ENCODE measurements at places on chromosomes 11 and 22.

DNA sequence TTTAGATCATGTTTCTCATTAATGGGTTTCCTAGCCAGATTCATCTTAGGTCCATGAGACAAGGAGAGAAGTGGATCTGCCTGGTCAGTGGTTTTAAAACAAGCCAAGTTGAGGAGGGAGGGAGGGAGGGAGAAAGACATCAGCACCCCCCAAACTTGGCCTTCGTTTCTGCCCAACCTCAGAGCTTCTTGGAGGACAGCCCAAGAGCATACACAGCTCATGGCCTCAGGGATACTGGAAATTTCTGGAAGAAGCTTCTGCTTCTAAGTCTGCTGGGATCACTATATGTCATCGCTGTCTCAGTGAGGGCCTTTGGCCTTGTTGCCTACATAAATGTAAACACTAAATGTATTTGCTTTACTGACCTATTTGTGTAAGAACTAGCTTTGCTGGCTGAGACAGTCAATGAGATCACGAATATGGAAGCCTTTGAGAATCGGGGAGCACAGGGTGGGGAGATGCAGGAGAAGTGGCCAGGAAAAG lies 375.1 kb downstream of the BUD13 start:
- no peak for ATAC-seq

DNA sequence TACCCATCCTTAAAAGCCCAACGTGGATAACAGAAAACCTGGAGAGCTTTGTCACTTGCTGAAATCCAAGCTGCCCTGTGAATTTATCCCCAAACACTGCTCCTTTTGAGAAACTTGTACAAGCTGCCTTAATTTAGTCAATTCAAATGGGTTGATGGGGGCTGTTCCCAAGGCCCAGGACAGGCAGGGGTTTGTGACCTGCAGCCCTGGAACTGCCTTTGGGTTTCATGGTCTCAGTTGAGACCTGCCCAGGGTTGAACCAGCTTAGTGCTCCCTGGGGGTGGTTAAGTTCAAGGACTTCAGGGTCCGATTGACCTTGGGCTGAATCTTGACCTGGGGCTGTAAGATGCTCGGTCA lies 112.1 kb upstream of the OR4B1 start:
- no peak for ATAC-seq

DNA sequence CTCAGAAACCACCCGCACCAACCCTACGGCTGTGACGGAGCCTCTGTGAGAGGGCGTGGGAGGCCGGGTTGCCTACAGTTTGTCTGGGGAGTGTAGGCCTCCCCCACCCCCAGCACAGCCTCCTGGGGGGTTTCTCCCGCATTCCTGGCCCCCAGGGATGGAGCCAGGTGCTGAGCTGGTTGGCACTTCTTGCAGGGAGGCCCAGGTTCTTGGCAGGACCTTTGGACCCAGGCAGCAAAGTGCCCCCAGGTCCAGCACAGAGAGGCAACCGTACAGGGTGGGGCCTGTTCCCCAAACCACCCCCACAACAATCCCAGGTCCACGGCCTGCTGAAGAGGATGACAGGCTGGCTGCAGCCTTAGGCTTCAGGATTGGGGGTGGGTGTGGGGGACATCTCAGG lies 36.5 kb downstream of the MACROD1 start:
- no peak for ATAC-seq

GRCh38 chr11:127451861-127452260 lies 451.3 kb upstream of the KIRREL3 start:
- ATAC-seq, result no peak

DNA sequence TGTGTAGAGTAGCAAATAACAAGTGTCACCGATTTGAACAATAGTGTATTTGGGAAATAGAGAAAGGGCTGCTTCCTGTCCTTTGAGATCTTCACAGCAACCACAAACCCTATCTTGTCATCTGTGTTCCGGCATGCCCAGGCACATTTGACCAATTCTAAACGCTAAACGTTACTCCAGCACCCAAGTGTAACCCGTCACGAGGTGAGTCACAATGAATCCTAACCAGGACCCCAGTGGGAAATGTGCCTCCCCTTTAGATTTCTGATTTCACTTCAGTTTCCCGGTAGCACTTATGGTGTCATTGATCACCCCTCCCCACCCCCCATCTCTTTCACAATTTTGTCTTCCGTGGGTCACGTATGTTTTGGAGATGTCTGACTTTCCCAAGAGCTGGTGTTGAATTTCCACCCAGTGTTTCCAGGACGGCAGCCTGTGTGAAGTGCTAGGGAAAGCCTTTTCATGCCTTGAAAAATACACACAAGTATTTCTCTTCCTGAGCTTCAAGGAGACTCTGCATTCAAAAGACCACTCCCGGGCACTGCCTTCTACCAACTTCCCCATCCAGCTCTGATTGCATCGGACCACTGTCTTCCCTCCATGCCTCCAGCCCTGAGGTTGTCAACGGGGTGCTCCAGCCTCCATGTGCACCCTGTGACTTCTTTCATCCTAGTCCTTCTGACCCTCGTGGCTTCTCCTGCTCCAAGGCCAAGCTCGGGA lies 10.5 kb upstream of the C11orf24 start:
- peak; percentile 98 for ATAC-seq

- ATAC-seq, result no peak
Observed at GRCh38 chr22:45334528-45334927, 24.8 kb downstream of the FAM118A start.

DNA sequence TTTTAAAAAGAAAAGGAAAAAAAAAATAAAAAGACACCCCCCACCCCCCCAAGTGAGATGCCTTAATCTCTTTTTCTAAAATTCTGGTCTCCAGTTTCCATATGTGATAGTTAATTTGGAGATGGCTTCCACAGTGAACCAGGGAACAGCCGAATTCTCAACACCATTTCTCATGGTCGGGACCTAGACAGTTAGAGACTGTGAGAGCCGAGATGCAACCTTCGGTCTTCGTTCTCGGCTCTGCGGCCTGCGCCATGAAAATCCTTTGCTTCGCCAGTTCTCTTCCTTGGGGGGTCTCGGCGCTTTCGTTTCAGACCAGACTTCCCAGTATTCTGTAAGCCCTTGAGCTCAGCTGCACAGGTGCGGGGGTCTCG lies 723 bp downstream of the CACNG2 start:
- ATAC-seq, result no peak

DNA sequence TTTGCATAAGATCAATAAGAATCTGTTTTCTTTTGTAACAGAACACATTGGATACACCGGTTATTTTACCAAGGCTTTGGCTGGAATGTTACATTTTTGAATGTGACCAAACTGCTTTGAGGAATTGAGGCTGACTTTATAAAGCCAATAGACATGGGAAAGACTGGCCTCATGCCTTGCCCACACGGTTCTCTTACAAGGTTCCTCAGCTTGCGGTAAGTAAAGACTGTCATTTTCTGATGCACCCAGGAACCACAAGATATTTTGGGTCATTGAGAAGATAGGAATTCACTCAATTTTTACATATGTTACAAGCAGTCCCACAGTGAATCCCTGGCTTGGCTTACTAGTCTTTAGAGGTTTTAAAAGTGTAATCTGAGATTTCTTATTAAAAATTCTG lies 23.9 kb downstream of the OR10A6 start:
- ATAC-seq, result no peak

GRCh38 chr11:61540528-61540927 lies 32.0 kb downstream of the LRRC10B start:
- ATAC-seq, result no peak

DNA sequence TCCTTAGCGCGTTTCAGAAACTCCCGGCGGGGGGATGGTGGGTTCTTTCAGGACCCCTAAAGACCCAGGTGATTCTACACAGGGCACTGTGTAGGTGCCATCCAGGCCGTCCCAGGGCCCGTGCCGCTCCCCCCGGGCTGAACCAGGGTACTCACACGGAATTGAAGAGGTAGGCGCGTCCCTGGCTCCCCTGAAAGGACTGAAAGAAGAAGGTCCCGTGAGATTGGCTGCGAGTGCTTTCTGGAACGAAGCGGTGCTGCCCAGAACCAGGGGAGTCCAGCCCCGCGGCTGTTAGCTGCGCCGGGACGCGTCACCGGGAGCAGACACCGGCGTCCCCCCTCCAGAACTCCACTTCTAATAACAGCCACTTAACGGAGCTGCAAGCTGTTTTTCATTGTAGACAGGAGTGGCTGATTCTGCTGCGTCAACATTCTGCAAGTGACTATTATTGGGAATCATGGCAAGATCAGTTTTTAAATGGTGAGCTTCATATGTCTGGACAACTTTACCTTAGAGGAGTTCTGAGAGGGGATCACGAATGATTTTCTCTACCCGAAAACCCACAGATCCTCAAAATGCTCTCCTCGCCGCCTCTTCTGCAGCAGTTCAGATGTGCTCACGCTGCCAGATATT lies 31.8 kb downstream of the YPEL1 start:
- ATAC-seq, result no peak

GRCh38 chr22:46006379-46007002 lies 29.5 kb upstream of the WNT7B start:
- ATAC-seq, result peak; percentile 88

GRCh38 chr22:29914165-29914564 lies 31.2 kb downstream of the MTMR3 start:
- peak; percentile 56 for ATAC-seq

DNA sequence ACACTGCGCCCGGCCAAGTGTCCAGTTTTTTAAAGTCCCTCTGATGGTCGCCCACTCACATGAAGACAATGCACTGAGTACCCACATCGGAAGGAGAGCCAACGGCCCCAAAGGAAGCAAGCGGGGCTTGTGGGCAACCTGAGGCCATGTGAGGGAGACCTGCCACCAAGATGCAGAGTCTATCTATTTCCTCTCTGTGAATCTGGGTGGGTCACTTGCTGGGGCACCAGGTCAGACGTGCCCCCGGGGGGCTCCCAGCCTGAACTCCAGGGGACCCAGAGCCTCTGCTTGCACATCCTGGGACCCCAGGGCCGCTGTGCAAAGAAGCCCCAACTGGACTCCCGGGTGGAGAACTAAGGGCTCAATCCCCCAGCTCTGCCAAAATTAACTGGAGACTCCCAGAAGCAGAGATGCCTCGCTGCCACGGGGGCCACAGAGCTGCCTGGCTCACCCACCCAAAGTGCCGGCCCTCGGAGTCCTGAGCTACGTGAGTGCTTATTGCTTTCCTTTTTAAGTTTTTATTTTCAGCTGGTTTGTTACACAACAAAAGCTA lies 106.4 kb downstream of the BRD1 start:
- ATAC-seq, result no peak

DNA sequence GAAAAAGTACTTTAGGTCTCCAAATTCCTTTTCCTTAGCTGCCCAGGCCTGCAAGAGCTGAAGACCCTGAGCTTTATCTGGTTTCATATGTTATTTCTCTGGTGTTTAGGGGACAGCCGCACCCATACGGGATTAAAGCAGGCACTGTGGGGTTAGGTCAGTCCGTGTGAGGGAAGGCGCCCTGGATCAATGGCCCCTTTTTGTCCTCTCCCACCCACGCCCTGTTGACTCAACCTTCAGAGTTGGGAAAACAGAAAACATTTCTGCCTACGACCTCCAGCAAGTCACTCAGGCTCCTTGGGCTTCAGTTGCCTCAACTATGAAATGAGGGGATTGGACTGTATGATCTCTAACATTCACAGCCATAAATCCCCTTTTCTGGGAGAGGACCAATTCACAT lies 55.2 kb upstream of the BARX2 start:
- ATAC-seq, result no peak

- no peak for ATAC-seq
Observed at GRCh38 chr22:42275176-42275575, 4.7 kb upstream of the TCF20 start.

DNA sequence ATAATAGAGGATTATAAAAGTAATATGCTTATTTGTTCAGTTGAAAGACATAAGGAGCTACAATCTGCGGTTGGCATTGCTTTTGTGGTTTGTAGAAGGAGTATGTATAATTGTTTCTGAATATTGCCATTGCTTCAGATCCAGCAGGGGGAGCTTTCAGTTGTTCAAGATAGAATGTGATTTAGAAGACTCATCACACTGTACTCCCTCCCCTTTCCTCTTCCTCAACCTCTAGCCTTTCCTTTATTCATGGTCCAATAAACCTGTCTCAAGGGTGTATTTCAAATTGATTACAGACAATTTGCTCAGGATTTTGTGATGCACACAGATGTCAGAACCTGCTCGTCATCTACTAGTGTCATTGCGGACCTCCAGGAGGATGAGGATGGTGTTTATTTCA lies 9.8 kb downstream of the PRMT3 start:
- ATAC-seq, result peak; percentile 61

GRCh38 chr11:111939836-111940604 lies 2.9 kb downstream of the DIXDC1 start:
- ATAC-seq, result no peak

DNA sequence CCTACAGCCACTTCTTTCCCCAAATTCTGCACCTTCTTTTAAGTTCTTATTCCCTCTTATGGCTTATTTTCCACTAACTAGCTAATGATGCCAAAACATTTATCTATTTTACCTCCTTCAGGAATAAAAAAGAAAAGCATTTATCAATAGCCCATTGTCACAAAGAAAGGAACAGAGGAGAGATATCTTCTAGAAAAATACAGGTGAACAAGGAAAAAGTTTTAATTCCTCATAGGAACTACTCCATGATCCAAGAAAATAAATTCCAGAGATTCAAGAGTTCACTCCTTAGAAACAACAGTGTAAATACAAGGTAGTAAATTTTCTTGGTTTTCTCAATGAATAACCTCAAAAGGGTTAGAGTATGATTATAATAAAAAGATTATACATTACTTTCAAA lies 52.6 kb upstream of the TOP3B start:
- no peak for ATAC-seq

DNA sequence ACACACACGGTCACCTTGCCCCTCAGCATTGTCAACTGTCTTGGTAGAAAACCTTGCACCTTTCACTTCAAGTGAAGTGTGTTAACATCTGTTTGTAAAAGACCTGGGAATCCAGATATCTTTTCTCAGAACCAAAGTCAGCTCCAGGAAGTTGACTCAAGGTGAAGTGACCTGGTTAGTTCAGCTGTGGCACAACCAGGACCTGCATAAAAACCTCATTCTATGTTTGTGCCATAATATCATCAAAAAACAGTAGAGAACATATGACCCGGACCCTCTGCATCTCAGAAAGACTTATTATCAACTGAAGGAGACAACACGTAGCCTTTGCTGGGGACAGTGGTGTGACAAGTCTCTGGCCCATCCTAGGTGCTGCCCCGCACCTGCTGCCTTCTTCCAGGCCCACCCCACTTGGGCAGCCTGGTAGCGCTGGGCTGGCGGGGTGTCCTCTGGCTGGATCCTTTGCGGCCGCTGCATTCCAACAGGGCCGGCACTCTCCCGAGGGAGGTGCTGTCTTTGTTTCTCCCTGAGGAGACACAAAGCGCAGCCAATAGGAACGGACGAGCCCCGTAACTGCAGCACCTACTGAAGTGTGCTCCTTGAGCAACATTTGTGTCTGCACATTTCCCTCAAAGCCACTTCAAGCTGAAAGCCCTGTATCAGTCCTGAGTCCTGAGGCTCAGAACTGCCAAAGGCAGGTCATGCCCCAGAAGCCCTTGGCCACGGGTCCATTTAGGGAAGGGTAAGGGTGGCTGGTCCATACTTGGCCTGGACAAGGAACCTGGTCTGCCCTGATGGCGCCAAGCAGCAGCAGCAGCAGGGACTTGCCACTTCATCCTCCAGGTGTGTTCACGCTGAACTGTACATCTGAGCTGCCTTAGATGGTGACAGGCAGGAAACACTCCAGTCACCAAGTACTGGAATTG lies 25.2 kb downstream of the LRRC74B start:
- ATAC-seq, result no peak

- ATAC-seq, result no peak
Observed at GRCh38 chr22:30332551-30332950, 5.8 kb upstream of the TBC1D10A start.

- ATAC-seq, result peak; percentile 43
Observed at GRCh38 chr11:104876324-104876723, 21.9 kb downstream of the CASP12 start.

- ATAC-seq, result no peak
Observed at GRCh38 chr22:24164940-24165339, 16.3 kb upstream of the SUSD2 start.

Measured in activated T-helper 17 cell treated with anti-CD3 and anti-CD28 coated beads, Interleukin-2, amount 50 U/mL, for 72 hours (primary cell).